DMS 273 treated with DMSO at 0.1 percent for 48 hours (cell line): ENCODE measurements at places on chromosomes 11 and 22.

DNA sequence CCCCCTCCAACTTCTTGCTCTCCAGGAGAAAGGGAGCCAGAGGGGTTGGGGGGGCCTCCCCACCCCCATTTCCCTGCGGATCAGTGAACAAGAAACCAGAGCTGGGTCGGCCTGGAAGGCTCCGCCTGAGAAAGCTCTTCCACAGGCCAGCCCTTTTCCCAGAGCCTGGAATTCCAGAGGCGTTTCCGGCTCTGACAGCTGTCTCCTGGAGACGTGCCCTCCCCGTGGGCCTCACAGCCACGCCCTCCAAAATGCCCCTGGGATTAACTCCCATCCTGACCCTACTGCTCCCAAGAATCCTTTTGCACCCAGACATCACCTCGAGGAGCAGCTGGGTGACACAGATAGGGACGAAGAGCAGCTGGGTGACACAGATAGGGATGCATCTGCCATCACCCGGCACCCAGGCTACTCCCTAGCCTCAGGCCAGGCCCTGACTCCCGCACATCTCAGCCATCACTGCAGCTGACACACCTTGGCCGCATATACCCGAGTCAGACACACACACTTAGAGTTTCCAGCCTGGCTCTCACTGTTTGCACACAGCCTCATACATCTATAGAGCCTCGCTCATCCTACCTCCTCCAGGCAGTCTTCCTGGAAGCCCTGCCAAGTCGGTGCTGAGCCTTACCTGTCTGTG, 7.6 kb upstream of the CDC42EP1 start:
- no peak for DNase-seq

- no peak for DNase-seq
Measured at GRCh38 chr22:45310331-45310976, 720 bp downstream of the FAM118A start.

- no peak for DNase-seq
Measured at GRCh38 chr22:46884365-46884764, 121.9 kb downstream of the TBC1D22A start.

- DNase-seq, result no peak
Measured at GRCh38 chr11:133903875-133904817, 52.6 kb downstream of the IGSF9B start.

- DNase-seq, result no peak
Measured at GRCh38 chr22:47288680-47289079, 526.2 kb downstream of the TBC1D22A start.

DNA sequence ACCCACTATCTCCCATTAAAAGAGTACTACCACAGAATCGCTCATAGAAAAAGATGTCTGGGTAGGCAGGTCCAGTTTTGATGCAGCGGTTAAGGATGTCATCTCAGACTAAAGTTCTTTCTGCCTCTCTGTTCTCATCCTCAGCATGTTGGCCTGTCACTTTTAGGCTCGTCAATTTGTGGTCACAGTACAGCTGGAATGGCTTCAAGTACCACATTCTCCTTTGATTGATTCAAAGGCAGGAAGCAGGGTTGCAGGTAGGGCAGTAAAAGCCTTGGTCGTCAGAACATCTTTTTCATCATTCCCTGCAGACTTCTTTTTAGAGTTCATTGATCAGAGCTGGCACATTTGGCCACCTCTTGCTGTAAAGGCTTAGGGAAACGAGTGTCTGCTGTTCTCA, 28.7 kb downstream of the SDHD start:
- DNase-seq, result no peak

DNA sequence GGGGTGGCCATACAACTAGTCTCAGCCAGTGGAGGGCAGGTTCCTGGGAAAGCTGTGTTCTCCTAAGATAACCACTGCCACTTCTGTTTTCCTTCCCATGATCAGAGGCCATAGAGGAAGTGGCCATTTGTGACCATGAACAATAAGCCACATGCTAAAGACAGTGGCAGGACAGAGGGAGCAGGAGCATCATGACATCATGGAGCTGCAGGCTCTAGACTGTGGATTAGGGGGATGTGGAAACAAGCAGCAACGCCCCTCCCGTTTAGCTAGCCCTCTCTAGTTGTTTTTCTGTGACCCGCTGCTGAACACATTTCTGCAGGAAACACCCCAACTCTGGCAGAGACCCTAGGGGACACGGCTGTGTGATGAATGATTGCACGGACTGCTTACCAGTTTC, 195.0 kb upstream of the NECTIN1 start:
- no peak for DNase-seq

GRCh38 chr11:67435727-67436458, 1.6 kb downstream of the PTPRCAP start:
- DNase-seq, result no peak

DNA sequence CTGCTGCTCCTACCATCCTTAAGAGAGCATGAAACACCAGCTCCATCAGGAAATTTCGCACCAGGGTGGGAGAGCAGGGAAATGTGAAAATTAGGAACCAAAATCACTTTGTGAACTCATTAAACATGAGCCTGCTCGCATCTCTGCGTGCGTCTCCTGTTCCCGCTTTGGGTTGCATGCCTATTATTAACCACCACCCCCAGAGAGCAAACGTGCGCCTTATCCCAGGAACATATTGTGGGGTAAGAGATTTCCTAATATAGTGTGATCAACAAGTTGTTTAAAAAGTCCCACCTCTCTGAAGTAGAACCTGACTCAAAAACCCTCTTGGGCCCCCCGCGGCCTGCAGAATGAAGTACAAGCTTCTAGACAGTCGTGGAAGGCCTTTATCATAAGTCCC, 115.0 kb downstream of the TENM4 start:
- DNase-seq, result no peak

GRCh38 chr11:109864834-109865547, 228.2 kb upstream of the ZC3H12C start:
- no peak for DNase-seq

GRCh38 chr11:11848891-11849746, 7.3 kb downstream of the USP47 start:
- DNase-seq, result no peak

- DNase-seq, result no peak
Measured at GRCh38 chr11:14898355-14898754, 6.3 kb upstream of the CYP2R1 start.

DNA sequence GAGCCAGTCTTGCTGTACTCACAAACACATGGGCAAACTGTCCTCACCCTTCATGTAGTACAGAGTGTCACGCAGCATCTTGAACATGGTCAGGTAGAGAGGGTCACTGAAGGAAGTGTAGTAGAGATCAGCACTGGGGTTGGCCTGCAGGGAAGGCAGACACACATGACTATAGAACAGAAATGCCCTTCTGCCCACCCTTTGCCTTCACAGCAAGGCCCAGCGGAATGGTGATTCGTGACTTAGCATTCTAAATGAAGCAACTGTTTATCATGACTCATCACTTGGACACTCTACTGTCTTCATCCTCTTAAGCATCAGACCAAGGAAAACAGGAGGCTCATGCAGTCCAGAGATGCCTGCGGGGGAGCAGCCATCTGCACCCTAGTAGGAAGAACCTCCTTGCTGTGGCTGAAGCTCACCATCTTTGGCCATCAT, 33.4 kb downstream of the SERPIND1 start:
- DNase-seq, result no peak

DNA sequence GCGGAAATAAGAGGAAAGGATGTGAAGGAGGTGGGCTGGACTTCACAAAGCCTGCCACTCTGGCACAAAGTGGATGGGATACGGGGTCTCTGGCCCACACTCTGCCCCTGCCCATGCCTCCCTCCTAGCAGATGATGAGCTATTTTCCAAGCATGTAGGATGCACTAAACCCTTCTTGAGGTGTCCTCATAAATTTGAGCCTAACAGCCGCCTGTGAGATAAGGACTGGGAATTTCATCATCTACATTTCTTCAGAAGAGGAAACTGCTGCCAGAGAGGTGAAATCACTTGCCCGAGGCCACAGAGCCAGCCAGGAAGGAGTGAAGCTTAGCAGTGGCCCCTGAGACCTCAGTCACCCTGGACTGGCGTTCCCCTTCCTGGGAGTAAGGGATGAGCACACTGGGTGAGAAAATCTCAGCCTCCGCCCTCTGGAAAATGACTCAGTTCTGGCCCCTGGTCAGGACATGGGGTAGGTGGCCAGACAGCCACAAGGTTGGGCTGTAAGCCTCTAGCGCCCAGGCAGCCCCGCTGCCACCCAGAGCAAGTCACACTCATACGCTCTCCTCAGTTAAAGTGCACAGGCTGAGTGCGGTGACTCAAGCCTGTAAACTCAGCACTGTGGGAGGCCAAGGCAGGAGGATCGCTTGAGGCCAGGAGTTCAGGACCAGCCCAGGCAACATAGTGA, 27.9 kb downstream of the MB start:
- DNase-seq, result no peak

DNA sequence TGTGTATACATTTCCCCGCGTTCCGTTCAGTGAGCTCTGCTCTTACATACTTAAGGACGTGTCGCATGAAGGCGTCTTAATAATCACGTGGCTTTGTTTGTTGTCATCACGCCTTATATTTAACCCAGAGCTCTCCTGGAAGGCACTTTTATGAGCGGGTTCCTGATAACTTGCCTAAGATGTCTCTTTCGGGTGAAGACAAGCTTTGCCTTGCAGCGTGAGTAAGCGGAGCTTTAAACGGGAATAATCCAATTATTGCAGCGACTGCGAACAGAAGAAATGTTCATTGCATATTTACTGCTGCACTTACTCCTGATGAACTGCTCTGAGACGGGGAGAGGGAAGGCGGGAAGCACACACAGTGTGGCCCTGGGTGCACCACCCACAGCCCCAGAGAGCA, 1128.2 kb downstream of the BRD1 start:
- no peak for DNase-seq

DNA sequence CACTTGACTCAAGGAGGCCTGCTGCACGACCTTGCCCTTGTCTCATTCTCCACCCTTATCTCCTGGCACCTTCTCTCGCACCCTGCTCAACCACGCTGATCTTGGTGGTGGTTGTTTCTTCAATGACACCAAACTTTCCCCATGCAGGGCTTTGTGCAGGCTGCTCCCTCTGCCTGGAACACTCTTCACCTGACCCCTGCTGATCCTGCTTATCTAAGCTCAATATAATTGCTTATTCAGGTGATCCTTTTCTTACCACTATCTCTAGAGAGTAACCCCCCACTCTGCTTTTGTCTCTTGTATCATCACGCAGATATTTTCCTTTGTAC, 604.4 kb downstream of the BUD13 start:
- no peak for DNase-seq

DNA sequence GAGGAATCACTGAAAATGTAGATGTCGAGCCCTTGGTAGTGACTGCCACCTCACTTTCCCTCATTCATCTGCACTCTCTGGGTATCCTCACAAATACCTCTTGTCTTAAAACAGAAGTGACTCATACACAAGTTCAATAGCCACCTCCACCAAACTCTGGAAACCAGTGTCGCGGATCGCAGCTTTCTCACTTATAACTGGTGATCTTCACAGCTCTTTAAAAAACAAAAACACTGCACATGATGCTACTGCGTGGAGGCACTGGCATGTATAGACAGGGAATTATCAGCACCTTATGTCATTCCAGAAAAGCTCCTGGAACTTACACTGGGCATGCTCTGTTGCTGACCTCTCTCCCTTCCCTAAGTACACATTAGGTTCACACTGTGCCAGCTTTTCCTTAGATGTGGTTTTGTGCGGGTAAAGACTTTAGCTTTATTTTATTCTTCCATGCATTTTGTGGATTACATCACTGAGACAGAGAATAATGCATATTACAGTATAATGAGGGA, 425.5 kb upstream of the CADM1 start:
- DNase-seq, result no peak

GRCh38 chr11:116412118-116412889, 360.5 kb downstream of the BUD13 start:
- DNase-seq, result no peak

GRCh38 chr22:19724927-19725661, 1.8 kb downstream of the GP1BB start:
- no peak for DNase-seq

GRCh38 chr11:63937713-63938478, 906 bp upstream of the NAA40 start:
- DNase-seq, result no peak

DNA sequence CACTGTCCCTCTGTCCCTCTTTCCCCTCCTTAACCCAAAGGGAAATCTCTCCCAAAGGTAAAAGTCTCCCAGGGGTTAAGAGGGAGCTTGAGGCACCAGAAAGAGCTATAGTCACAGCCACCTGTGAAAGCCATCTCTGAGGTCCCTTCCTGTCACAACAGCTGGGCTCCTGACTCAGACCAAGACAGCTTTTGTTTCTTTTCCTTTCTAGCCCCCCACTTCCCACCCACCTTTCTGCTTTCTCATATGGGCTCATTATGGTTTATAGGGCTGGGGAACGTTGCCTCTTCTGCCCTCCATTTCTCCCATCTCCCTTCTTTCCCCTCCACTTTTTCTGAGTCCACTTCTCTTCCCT, 19.1 kb downstream of the MIF start:
- no peak for DNase-seq

GRCh38 chr11:13851691-13852090, 110.8 kb upstream of the SPON1 start:
- no peak for DNase-seq

DNA sequence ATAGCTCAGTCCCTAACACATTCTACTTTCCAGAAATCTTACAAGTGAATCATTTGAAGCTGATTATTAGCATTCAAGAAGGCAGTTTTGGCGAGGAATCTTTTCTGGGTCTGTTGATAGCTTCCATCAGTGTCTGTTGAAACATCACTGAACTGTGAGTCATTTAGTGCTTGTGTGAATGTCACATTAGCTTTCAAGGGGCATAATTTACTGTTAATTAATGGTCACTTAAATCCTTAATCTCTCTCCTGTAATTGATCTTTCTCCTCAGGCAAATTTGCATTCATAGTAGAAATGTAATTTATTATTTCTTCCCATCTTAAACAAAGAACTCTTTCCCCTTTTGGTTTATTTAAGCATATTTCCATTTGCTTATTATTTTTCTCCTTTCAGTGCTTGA, 2.6 kb downstream of the HTR3B start:
- no peak for DNase-seq

DNA sequence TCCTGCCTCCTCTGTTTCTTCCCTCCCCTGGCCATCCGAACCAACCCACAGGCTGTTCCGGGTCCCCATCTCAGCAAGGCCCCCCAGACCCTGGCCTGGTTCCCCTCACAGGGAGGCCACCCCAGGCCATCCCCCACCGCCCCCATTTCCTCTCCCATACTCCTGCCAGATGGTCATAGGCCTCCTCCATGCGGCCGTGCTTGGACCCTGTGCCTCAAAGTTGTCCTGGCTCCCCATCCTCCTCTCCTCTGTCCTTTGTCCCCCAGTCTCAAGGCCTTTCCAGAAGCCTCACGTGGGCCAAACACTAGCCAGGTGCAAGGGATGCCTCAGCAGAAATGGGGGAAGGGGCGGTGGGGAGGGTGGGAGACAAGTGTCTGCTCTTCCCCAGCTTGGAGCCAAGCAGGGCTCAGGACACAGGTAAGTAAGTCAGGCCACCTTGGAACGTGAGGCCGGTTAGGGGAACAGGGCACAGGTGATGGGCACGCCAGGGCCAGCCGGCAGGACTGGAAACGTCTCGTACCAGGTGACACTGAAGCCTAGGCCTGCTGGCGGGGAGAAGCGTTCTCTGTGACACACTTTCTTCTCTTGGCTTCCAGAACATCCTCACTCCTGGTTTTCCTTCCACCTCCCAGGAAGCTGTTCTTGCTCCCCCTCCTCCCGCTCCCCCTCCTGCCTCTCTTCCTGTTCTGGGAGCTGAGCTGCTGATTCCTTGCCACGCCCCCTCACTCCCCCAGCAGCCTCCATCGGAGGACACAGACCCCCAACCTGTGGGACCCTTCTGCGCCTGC, 31.5 kb upstream of the SLC22A12 start:
- no peak for DNase-seq

- no peak for DNase-seq
Measured at GRCh38 chr11:127376301-127376700, 375.7 kb upstream of the KIRREL3 start.
